Stimulated activated CD4-positive, alpha-beta T cell treated with anti-CD3 and anti-CD28 coated beads, TNF-alpha, amount 100 ng/mL, for 24 hours (primary cell): ENCODE measurements at places on chromosomes 12 and 14.

DNA sequence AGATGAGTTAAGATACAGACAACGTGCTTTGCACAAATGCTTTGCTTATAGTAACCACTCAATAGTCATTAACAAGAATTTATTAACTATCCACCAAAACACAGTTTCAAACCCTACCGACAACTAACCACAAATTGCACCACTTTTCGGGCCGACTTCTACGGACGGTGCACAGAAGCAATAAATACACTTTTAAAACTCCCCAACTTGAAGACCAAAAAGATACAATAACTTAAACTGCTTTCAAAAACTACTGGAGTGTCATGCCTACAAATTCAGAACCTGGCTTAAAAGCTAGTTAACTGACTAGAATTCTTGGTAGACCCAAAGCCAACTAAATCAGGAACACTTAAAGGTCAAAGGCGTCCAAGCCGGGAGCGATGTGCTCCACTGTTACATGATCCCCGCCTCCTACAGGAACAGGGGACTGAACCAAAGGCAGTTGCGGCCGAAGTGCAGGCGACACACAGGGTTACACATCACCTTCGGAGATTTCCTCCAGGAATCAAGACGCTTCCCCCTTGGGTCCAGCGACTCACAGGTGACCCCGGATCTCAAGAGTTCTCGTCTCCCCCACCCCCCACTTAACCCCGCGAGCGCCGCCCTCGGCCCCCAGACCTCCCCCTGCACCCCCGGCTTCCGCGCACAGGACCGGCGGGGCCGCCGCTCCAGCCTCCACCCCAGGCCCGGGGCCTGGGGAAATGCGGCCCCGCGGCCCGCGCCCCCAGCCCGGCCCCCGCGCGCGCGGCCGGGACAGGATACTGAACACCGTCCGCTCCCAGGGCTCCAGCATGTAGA, 507 bp downstream of the SPTSSA start:
- peak; percentile 8 for DNase-seq

- DNase-seq, result peak; percentile 58
These were observed 10.2 kb downstream of the OR6S1 start for GRCh38 chr14:20631023-20631879.

DNA sequence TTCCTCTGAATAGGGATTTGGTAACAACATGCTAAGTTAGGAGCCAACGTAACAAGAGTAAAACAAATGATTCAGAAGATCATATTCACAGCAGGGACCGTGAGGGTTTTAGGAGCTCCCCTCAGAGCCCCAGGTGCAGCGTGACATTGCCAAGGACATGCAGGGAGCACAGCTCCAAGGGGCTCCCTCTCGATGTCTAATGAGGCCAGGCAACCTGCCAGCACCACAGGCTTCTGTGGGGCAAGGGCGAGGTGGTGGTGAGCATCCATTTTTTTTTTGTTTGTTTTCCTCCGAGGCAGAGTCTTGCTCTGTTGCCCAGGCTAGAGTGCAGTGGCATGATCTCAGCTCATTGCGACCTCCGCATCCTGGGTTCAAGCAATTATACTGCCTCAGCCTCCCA, 95.1 kb upstream of the PTPRB start:
- no peak for DNase-seq

- DNase-seq, result no peak
These were observed 90.7 kb downstream of the NUAK1 start for GRCh38 chr12:106048016-106048415.

DNA sequence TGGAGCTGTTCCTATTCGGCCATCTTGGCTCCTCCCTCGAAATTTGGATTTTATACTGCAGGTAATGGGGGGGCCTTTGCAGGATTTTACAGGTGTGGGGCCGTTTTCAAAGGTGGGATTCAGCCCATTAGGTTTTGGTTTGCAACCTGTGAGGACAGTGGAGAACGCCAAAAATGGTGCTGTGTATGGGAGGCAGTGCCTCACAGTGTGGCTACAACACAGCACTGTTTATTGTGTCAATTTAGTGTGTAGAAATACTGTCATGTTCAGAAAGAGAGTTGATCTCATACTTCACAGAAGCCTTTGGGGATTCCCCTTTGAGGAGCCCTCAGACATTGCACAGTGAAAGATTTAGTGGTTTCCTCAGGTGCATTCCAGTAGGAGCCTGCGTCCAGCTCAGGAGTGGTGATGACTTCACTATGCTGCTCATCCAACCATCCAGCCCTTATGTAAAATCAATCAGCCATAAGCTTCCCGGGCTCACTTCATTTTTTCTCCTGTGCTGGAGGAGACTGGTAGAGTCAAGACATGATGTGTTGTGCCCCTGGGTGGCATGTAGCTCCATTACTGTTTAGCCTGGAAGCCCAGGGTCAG, 92.7 kb upstream of the PRMT8 start:
- DNase-seq, result no peak

DNA sequence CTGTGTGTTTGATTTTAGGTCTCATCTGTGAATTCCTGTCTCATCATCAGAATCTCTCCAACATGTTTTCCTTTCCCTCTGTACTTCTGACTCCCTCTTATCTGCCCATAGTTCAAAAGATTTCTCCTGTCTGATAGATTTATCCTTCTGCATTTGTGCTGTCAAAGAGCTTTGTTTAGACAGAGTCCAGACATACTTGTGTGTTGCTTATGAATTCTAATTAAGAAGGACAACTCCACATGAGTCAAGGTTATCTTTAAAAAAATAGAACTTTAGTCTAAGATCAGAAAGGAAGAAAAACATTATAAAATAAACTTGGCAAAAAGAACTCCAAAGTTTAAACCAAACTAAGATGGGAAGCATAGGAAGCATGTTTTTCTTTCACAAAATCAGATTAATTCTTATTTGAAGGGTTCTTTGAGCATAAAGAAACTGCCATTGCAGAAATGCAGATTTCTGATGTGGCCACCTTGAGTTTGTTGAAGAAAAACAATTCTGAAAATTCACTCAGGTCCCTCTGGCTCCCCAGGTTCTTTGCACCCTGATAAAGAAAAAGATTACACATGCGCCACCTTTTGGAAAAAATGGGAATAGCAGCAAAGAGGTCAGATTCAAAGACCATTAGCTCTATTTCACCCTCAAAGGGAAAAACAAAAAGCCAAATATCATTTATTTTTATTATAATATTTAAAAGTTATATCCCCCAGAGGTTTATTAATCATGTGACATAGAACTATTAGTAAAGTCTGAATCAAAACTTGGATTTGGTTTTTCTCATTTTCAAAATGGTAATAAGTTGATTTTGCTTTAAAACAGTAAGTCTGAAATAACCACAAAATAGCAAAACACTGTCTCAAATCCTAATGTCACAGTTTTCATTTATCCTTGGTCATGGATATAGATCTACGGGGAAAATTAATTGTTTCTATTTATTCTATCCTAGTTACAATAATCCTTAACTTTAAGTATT, 143.7 kb upstream of the DCN start:
- DNase-seq, result peak; percentile 21
